Fibroblast of skin of scalp (primary cell): ENCODE measurements at places on chromosomes 5 and 9.
A peak's percentile ranks its signal among the peaks of the same experiment; 100 is the strongest.

DNA sequence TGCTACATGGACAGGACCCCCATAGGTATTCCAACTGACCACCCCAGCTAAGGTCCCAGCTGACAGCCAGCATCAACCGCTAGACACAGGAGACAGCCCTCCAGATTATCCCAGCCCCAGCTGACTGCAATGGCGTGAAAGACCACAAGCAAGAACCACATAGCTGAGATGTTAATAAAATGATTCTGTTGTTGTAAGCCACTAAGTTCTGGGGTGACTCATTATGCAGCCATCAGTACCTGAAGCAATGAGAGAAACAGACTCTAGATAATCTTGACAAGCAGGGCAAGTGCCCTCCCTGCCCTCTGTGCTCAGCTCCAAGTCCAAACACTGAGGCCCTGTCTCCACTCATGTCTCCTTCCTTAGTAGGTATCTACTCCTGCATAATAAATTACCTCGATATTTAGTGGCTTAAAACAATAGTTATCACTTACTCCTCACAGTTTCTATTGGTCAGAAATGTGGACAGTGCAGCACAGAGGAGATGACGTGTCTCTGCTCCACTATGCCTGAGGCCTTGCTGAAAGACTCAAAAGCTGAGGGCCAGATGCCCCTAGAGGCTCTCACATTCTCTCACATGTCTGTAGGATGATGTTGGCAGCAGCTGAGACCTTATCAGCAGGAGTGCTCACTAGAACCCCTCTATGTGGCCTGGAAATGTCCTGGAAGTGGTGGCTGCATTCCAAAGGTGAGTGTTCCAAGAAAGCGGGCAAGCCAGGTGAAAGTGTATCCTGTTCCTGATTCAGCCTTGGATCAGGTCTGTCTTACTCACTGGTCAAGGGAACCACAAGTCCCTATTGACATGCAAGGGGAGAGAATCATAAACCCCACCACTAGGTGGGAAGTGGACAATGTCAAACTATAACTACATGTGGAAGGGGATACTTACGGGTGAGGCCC lies 2.5 kb downstream of the MGAT1 start:
- DNase-seq = peak; percentile 82

DNA sequence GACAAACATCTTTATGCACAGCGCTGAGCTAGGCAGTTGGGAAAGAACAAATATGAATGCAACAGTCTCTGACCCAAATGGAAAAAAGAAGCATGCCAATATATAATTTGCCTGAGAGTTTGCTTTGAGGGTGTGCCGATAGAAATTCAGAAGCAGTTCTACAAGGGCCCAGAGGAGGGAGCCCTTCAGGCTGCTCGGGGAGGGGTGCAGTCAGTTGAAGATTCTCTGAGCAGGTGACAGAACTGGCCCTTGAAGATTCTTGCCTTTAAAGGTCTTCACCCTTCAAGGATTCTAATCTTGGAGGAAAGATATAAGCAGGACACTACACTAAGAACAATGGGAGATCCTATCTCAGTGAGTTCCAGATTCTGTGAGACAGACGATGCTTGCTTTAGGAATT lies 3.7 kb upstream of the PAPPA start:
- DNase-seq = no peak

- no peak for DNase-seq
Observed at GRCh38 chr9:73807952-73808351, 656.3 kb downstream of the ANXA1 start.

DNA sequence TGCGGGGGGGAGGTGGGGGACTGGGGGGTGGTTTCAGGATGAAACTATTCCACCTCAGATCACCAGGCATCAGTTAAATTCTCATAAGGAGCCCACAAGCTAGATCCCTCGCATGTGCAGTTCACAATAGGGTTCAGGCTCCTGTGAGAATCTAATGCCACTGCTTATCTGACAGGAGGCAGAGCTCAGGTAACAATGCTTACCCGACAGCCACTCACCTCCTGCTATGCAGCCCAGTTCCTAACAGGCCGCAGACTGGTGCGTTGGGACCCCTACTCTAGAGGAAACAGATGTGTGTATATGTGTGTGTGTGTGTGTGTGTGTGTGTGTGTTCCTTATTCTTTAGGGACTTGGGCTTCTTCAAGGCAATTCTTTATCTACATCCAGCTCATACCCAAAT lies 352.3 kb upstream of the CCNH start:
- no peak for DNase-seq

GRCh38 chr5:68224509-68225187 lies 9.1 kb downstream of the PIK3R1 start:
- no peak for DNase-seq

DNA sequence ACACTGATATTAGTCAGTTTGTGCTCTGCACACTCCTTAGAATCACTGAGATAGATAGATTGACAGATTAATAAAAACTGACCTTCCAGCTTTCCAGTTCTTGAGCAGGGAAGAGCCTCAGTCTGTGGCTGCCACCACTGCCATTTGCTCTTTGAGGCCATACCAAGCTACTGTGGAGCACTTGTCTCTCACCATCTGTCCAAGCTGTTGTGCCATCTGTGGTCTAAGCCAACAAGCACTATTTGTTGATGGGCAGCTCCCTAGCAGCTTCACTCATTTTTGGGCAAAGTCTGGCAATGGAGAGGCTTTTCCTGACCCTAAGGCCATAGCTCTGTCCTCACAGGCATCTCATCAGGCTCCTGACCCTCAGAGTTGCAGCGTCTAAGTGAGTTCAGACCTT lies 30.4 kb downstream of the HTR1A start:
- DNase-seq = no peak

GRCh38 chr9:76358628-76359280 lies 35.5 kb downstream of the RFK start:
- no peak for DNase-seq

DNA sequence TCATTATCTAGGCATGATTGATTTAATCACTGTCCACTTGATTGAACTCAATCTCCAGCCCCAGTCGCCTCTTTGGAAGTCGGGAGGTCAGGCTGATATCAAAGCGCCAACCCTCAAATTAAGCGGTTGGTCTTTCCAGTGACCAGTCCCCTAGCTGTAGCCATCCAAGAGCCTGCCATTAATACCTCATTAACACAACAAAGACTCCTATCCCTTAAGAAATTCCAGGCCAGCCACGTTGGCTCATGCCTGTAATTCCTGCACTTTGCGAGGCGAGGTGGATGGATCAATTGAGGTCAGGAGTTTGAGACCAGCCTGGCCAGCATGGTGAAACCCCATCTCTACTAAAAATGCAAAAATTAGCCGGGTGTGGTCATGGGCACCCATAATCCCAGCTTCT lies 27.4 kb upstream of the GCNT1 start:
- DNase-seq = no peak

- DNase-seq = no peak
Observed at GRCh38 chr5:75856056-75856455, 138.8 kb upstream of the POC5 start.

DNA sequence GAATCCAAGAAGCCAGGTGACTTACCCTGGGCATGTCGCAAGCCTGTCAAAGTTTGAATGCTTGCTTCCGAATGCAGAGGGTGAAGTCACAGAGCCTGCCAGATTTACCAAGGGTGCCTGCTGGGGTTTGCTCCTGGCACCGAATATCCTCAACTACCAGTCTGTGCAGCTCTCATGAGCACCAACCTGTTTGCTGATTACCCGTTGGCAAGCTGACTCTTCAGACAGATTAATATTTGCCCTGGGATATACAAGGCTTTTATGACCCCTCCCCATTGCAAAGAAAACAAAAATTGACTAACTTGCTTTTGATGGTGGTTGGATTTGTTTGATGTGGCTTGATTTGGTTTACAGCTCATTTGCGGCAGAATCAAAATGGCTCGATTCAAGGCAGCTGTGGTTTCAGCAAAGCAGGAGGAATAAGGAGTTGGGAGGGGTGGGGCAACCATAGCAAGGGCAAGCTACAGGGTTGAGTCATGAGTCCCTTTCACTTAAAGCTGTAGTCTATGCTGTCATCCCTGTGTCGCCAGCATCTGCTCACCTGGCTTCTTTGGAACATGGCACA lies 82.3 kb upstream of the AGXT2 start:
- DNase-seq = peak; percentile 43

DNA sequence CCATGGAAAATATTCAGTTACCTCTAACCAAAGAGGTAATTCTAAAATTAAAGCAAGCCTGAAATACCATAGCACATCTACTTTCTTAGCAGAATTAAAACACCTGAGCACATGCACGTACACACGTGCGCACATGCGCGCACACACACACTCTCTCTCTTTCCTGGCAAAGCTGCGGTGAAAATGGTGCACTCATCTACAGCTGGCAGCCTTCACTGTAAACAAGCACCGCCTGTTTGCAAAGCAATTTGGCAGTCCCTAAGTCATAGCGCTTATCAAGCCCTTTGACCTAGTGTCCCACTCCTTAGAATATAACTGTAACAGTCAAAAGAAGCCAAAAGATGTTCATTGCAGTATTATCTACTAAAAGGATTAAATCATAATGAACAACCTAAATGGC lies 278.7 kb downstream of the DENND1A start:
- DNase-seq = no peak

DNA sequence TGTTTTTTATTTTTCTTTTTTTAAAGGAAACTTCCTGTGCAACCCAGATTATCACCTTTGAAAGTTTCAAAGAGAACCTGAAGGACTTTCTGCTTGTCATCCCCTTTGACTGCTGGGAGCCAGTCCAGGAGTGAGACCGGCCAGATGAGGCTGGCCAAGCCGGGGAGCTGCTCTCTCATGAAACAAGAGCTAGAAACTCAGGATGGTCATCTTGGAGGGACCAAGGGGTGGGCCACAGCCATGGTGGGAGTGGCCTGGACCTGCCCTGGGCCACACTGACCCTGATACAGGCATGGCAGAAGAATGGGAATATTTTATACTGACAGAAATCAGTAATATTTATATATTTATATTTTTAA lies 2.1 kb downstream of the CSF2 start:
- no peak for DNase-seq

DNA sequence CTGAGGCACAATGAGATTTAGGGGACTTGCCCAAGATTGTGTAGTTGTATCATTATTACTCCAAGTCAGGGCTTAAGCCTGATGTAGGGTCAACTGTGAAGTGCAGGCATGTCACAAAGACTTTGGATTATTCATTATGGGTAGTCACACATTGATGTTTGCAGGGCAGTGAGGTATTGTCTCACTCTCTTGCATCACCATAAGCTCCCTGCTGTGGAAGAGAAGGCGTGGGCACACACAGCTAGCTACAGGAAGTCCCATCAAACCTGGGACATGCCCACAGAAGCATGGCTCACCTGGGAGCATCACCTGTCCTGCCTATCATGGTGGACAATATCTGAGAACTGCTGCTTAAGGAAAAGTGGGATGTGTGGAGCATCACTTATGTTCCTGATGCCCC lies 42.1 kb downstream of the TMOD1 start:
- DNase-seq = no peak
